Epithelial cell of proximal tubule (primary cell): ENCODE measurements at places on chromosomes 3 and 15. TPM values are rescaled to one million over a fixed set of nuclear protein-coding genes. Genes with fewer than 3 reads are reported as not detected.

CIB2 gene
- total RNA-seq = 10.1 and 17.9 TPM in 2 replicates

NLGN1 gene
- 1.4 and 1.9 TPM in 2 replicates for total RNA-seq

COL6A5 gene
- not detected in 2 replicates for total RNA-seq

TRH gene
- total RNA-seq = not detected in 2 replicates

GPR171 gene
- total RNA-seq = not detected in 2 replicates

UMPS gene
- total RNA-seq = 28.7 and 66.1 TPM in 2 replicates

GREM1 gene
- 4.0 and 15.9 TPM in 2 replicates for total RNA-seq

HRG gene
- total RNA-seq = not detected in 2 replicates
